ENCODE measurements at places on chromosomes 11 and 22. TPM values are rescaled to one million over a fixed set of nuclear protein-coding genes. Genes with fewer than 3 reads are reported as not detected.

Gene SLC35E4
- total RNA-seq, result 5.3 TPM

Gene LGR4
- 51.1 TPM for total RNA-seq

Gene WNT7B
- total RNA-seq, result 0.18 TPM

DNA sequence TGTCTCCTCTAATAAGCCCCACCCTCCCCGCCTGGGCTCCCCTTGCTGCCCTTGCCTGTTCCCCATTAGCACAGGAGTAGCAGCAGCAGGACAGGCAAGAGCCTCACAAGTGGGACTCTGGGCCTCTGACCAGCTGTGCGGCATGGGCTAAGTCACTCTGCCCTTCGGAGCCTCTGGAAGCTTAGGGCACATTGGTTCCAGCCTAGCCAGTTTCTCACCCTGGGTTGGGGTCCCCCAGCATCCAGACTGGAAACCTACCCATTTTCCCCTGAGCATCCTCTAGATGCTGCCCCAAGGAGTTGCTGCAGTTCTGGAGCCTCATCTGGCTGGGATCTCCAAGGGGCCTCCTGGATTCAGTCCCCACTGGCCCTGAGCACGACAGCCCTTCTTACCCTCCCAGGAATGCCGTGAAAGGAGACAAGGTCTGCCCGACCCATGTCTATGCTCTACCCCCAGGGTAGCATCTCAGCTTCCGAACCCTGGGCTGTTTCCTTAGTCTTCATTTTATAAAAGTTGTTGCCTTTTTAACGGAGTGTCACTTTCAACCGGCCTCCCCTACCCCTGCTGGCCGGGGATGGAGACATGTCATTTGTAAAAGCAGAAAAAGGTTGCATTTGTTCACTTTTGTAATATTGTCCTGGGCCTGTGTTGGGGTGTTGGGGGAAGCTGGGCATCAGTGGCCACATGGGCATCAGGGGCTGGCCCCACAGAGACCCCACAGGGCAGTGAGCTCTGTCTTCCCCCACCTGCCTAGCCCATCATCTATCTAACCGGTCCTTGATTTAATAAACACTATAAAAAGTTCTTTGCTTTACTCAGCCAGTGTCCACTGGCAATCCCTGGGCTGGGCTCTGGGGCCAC is 14.4 kb downstream of the TSKU start:
- no peaks in the 10 kb centered on the region for H3K27me3 ChIP-seq
- H3K27ac ChIP-seq, result no peak overlapping the region
- H3K4me1 ChIP-seq, result peaks cover 35% of the 10 kb centered on the region
- no peak for DNase-seq

GRCh38 chr11:11584530-11584810 is 37.3 kb downstream of the GALNT18 start:
- no peak overlapping the region for H3K27ac ChIP-seq
- no peak overlapping the region for H3K4me3 ChIP-seq
- no peak for DNase-seq
- no peaks in the 10 kb centered on the region for H3K27me3 ChIP-seq

- H3K4me3 ChIP-seq, result no peak overlapping the region
- DNase-seq, result no peak
- H3K27ac ChIP-seq, result no peak overlapping the region
- H3K36me3 ChIP-seq, result peaks cover 10% of the 10 kb centered on the region
- peaks cover 90% of the 10 kb centered on the region for H3K27me3 ChIP-seq
- no peaks in the 10 kb centered on the region for H3K4me1 ChIP-seq
Observed at GRCh38 chr22:50656122-50657070, 16.2 kb upstream of the SHANK3 start.

DNA sequence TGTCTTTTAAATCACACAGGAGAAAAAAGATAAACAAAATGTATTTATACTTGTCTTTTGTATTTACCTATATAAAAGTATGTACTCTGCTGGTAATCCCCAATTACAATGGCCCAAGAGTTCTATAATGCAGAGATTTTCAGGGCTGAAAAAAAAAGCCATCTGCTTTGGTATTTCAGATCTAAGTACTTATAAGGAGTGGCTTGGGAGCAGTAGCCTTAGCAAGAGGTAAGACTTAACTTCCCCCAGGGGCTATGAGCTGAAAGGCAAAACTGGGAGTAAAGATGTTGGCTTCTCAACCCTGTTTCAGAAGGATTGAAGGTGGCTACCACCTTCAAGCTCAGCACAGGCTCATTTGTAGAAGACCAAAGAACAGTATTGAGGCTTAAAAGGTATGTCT is 35.3 kb upstream of the EP300 start:
- peaks cover 4% of the 10 kb centered on the region for H3K4me1 ChIP-seq
- DNase-seq, result no peak
- H3K4me3 ChIP-seq, result no peak overlapping the region
- H3K27me3 ChIP-seq, result no peaks in the 10 kb centered on the region
- H3K36me3 ChIP-seq, result no peaks in the 10 kb centered on the region

GRCh38 chr11:126640186-126640585 is 284.7 kb downstream of the ST3GAL4 start:
- H3K36me3 ChIP-seq, result no peaks in the 10 kb centered on the region
- H3K27me3 ChIP-seq, result no peaks in the 10 kb centered on the region
- no peak overlapping the region for H3K27ac ChIP-seq
- DNase-seq, result no peak
- H3K4me3 ChIP-seq, result no peak overlapping the region

- H3K4me3 ChIP-seq, result no peak within 1 kb of the TSS
- DNase-seq, result peak; percentile 79
- no peaks in the 10 kb centered on the region for H3K36me3 ChIP-seq
- peaks cover 19% of the 10 kb centered on the region for H3K4me1 ChIP-seq
- H3K27me3 ChIP-seq, result no peaks in the 10 kb centered on the region
Observed at GRCh38 chr11:122115524-122116379, at the start of gene BLID. BLID (minus strand) TSS chr11:122116215; CDS start chr11:122115922, 293 bp downstream.

GRCh38 chr11:30762188-30762587 is 176.0 kb upstream of the MPPED2 start:
- no peaks in the 10 kb centered on the region for H3K4me1 ChIP-seq
- peaks cover 23% of the 10 kb centered on the region for H3K36me3 ChIP-seq
- no peaks in the 10 kb centered on the region for H3K27me3 ChIP-seq
- H3K4me3 ChIP-seq, result no peak overlapping the region
- H3K27ac ChIP-seq, result no peak overlapping the region
- DNase-seq, result no peak

DNA sequence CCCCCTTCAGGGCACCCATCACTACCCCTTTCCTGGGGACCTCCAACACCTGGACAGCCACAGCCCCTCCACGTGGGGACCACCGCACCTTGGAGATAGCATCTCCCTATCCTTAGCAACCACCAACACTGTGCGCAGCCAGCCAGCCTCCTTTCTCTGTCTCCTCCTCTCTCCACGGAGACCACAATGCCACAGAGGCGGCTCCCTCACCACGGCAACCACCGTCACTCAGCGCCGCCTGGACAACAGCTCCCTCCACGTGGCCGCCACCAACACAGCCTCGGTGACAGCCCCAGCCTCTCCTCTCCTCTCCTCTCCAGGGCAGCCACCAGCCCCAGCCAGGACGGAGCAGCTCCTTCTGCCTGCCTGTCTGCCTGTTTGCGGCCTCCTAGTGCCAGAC is 10.5 kb downstream of the ELFN2 start:
- H3K4me3 ChIP-seq, result no peak overlapping the region
- H3K27ac ChIP-seq, result no peak overlapping the region
- no peaks in the 10 kb centered on the region for H3K36me3 ChIP-seq
- no peak for DNase-seq

DNA sequence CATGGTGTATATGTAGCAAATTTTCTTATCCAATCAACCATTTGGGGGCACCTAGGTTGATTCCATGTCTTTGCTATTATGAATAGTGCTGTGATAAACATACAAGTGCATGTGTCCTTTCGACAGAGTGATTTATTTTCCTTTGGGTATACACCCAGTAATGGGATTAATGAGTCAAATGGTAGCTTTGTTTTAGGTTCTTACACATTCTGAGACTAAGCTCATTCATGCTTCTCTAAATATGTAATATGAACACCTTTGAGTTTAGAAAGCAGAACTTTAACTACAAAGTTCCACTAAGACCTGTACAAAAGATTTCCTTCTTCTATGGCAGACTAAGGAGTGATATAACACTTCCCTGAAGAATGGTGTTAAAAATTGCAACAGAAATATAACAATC is 627.0 kb downstream of the KCNA4 start:
- H3K27me3 ChIP-seq, result no peaks in the 10 kb centered on the region
- no peaks in the 10 kb centered on the region for H3K4me1 ChIP-seq
- no peak for DNase-seq
- H3K36me3 ChIP-seq, result no peaks in the 10 kb centered on the region
- no peak overlapping the region for H3K27ac ChIP-seq

DNA sequence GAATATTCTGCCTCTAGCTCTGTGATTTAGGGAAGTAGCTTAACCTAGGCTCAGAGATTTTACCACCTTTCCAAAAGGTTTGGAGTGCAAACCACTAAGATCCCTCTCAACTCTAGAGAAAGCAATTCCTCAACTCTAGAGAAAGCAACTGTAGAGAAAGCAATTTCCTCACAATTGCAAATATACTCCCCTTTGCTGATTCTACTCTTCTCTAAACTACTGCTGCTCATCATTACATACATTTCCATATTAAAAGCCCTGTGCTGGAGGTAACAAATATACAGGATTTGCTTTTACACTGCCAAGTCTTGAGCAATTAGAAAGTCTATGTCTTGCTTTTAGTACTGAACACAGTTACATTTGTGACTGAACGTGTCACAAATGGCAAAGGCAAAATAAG is 48.2 kb downstream of the ALG9 start:
- no peaks in the 10 kb centered on the region for H3K36me3 ChIP-seq
- H3K27me3 ChIP-seq, result no peaks in the 10 kb centered on the region
- DNase-seq, result no peak
- H3K4me1 ChIP-seq, result peaks cover 44% of the 10 kb centered on the region

- no peaks in the 10 kb centered on the region for H3K27me3 ChIP-seq
- no peak overlapping the region for H3K27ac ChIP-seq
- no peak overlapping the region for H3K4me3 ChIP-seq
- H3K4me1 ChIP-seq, result peaks cover 10% of the 10 kb centered on the region
- no peaks in the 10 kb centered on the region for H3K36me3 ChIP-seq
Observed at GRCh38 chr11:44590769-44591168, 25.3 kb downstream of the CD82 start.

GRCh38 chr11:2549876-2550605 is 105.2 kb downstream of the KCNQ1 start:
- H3K4me3 ChIP-seq, result no peak overlapping the region
- no peak for DNase-seq
- no peaks in the 10 kb centered on the region for H3K36me3 ChIP-seq
- H3K4me1 ChIP-seq, result peaks cover 3% of the 10 kb centered on the region

DNA sequence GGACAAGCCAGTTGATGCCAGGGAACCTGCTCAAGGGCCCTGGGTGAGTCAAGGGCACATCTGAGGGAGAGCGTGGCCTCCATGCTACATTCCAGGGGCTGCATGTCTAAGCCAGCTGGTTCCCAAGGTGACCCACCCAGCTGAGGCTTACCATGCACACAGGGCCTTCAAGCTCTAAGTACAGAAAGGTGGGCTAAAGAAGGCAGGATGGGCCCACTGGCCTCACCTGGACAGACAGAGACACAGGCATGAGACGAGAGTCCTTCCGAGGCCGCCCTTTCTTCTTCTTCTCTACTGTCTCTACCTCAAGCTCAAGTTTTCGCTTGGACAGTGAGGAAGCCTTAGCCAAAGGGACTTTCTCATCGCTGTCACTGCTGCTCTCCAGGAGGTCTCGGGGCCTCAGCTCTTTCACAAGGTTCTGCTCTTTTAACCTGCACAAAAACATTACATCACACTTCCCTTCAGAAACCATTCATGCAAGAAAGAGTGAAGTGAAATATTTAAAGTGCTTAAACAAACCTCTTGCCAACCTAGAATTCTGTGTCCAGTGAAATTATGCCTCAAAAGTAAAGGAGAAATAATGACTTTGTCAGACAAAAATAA is 69.9 kb downstream of the HIRA start:
- no peak overlapping the region for H3K27ac ChIP-seq
- H3K4me1 ChIP-seq, result no peaks in the 10 kb centered on the region
- H3K4me3 ChIP-seq, result no peak overlapping the region
- DNase-seq, result no peak

- H3K4me3 ChIP-seq, result no peak overlapping the region
- H3K4me1 ChIP-seq, result peaks cover 36% of the 10 kb centered on the region
- DNase-seq, result no peak
- H3K36me3 ChIP-seq, result no peaks in the 10 kb centered on the region
Observed at GRCh38 chr22:20244691-20245576, 23.2 kb downstream of the RTN4R start.

DNA sequence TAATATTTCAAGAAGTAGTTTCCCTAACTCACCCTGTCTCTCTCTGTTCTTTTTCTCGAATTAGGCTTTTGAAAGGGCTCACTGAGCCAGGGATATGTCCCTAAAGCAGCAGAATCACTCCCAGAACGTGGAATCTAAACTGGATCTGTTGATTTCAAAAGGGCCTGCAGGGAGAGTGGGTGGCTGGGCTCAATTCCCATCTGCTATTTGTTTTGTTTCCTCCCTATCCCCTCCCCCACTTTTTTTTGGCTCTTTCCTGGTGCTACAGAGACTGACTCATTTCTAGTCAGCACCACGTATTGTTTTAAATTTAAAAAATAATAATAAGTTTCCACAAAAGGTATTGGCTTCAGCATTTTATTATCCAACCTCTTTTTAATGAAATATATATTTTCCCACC is 961.5 kb downstream of the FAM181B start:
- H3K27ac ChIP-seq, result no peak overlapping the region
- peaks cover 18% of the 10 kb centered on the region for H3K4me1 ChIP-seq
- no peaks in the 10 kb centered on the region for H3K27me3 ChIP-seq
- H3K4me3 ChIP-seq, result no peak overlapping the region
- no peaks in the 10 kb centered on the region for H3K36me3 ChIP-seq

DNA sequence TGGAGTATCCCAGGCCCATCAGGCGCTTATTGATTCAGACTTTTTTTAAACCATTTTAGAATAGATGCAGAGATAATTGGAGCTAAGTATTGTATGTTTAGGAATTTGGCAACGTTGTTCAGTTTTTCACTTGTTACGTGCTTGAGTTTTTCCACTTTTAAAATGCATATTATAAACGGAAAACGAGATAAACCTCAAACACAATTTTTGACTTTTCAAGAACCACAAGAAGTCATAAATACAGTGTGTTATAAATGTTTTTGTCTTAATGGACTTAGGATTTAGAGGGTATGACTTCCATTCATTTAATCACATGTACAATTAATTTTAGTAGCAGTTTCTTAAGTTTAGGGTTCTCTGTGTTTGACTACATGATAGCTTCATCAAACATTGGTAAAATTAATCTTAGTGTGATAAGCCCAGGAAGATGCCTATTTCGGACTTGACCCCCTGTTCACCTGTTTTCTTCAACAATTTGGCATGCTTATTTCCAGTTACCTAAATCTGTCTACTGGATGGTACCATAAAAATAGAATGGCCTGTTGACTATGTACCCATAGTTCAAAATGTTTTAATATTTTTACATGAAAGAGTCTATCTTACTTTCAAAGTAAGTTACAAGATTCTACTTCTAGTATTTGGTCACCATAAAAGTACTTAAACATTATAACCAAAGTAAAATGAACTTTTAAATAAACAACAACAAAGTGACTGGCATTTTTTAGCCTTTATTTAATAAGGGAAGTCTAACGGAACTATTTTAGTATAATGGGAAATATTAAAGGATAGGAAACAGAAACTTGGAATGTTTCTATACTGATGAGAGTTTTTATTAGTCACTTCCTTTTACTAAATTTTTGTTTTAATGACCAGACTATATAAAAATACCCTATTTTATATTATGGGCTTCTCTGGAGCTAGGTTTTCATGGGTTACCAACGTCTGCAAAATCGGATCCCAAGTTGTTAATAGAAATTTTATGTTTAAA is 1.4 kb downstream of the ZC3H12C start:
- DNase-seq, result no peak
- H3K4me3 ChIP-seq, result peak overlapping the region; percentile 86
- peaks cover 26% of the 10 kb centered on the region for H3K27me3 ChIP-seq
- H3K4me1 ChIP-seq, result peaks cover 23% of the 10 kb centered on the region

- no peak within 1 kb of the TSS for H3K27ac ChIP-seq
- H3K36me3 ChIP-seq, result peaks cover 37% of the 10 kb centered on the region
- peaks cover 20% of the 10 kb centered on the region for H3K27me3 ChIP-seq
- H3K4me3 ChIP-seq, result no peak within 1 kb of the TSS
Observed at GRCh38 chr11:47586098-47586855, at the start of gene FAM180B. FAM180B (plus strand) TSS chr11:47586678; CDS start chr11:47586769, 91 bp downstream.
